Anterior cingulate cortex (tissue), 58 donors: ENCODE measurements at places on chromosomes 1 and 21.
A peak's percentile ranks its signal among the peaks of the same experiment; 100 is the strongest.

- no peak for DNase-seq
Observed at GRCh38 chr1:44276901-44277300, 63.6 kb downstream of the DMAP1 start.

GRCh38 chr1:185073725-185074124, 28.4 kb downstream of the RNF2 start:
- no peak for DNase-seq

- DNase-seq = no peak
Observed at GRCh38 chr21:34018910-34019309, 54.5 kb upstream of the MRPS6 start.

GRCh38 chr1:161768986-161769672, 3.0 kb downstream of the ATF6 start:
- DNase-seq = no peak

GRCh38 chr1:16018749-16019643, 1.2 kb upstream of the HSPB7 start:
- no peak for DNase-seq

DNA sequence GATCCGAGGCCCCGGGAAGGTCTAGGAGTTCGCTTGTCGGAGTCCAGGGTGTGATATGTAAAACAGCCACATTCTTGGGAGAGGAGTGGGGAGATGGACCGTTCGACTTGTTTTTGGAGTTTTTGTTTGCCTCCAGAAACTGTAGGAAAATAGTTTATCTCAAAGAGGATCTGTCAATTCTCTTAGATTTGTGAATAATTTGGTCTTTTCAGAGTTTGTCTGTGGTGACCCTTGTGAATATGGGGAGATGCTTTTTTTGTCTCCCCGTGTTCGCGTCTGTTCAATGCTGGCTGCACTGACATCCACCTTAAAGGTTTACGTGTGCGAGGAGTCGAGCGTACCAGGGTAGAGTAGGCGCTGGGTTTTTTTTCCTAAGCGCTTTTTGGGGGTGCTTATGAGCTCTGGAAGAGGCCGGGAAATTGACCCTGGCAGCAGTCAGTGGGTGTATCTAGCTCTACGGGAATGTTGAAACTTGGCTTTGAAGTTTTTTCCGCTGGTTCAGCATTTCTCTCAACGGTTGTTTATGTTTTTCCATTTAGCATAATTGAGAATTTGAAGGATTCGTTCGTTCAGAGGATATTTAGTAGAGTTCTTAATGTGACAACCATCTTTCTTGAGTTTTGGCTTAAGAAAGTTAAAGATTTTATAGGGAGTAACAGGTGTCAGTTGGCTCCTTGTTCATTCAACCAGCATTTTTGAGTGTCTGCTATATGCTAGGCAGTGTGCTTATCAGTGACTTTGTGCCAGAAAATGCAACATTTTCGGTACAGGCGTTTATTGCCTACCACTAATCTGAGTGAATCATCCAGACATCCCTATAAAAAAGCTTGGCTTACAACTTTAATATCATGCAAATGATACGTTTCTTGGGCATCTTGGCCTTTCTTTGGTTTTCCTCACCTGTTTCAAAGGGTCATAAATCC, 1.2 kb downstream of the SZRD1 start:
- DNase-seq = no peak

- DNase-seq = no peak
Observed at GRCh38 chr1:22739648-22740385, 29.2 kb downstream of the EPHB2 start.

- DNase-seq = no peak
Observed at GRCh38 chr1:79388694-79389361, 382.3 kb upstream of the ADGRL4 start.

DNA sequence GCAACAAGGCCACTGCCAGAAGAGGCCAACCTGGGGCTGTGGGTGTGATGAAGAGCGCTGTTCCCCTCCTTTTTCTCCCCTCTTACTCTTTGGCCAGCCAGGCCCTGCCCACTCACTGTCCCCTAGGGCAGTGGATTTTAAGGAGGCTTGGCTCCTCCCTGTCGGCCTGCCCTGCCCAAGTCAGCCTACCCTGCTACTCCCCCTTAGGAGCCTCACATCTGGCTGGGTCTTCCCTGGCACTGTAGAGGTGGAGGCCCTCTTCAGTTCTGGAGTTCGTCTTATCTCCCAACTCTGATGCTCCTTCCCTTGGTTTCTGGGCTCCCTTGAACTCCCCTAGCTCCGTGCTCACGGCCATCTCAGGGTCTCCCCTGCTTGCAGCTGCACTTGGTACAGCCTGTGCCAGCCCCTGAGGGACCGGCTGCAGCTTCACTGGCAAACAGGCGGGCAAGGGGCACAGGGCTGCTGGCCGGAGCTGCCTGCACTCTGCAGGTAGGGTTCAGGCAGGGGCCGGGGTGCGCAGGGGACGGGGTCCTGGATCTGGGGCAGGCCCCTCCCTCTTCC, 4.0 kb downstream of the AMPD2 start:
- DNase-seq = peak; percentile 43
